ENCODE measurements at places on chromosomes 7 and 10.

GRCh38 chr7:153034791-153035190 is 275.2 kb downstream of the ACTR3B start:
- DNase-seq, result no peak

- DNase-seq, result peak; percentile 98
Observed at GRCh38 chr7:41579961-41580935, 122.6 kb downstream of the INHBA start.

DNA sequence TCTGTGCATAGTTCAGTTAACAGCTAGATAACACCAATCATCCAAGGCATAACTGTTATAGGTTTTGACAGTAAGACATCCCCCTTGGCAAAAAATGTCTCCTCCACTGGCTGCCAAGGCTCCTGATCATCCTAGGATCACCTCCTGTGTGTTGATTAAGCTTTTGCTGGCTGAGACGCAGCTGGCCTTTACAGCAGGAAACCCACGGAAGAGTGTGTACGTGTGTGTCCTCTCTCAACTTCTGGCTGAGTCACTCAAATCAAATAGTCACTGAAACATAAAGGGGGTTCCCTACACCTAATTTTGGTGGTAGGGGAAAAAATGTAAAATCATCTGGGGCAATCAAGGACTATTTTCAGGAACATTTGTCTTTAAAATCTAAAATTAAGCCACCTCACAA is 208.8 kb downstream of the CTNNA3 start:
- no peak for DNase-seq

GRCh38 chr7:123961771-123962170 is 36.7 kb downstream of the SPAM1 start:
- peak; percentile 88 for DNase-seq

GRCh38 chr10:10527861-10528562 is 489.7 kb upstream of the CELF2 start:
- DNase-seq, result no peak

DNA sequence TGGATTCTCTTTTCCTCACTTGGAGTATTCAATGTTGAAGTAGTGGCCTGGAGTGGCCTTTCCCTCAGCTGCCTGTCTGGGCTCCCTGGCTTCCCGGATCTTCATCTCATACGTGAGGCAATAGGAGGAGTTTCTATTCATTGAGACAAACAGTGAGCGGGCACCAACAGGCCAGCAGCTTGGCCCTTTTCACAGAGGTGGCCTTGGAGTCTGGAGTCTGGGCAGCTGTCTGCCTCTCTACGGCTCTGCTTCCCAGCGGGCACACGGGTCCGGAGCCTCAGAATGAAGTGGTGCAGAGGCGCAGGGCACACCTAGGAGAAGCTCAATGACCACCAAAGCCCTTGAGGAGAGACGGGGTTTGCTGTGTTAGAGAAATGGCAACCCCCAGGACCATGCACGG is 169.4 kb downstream of the CCDC3 start:
- no peak for DNase-seq

DNA sequence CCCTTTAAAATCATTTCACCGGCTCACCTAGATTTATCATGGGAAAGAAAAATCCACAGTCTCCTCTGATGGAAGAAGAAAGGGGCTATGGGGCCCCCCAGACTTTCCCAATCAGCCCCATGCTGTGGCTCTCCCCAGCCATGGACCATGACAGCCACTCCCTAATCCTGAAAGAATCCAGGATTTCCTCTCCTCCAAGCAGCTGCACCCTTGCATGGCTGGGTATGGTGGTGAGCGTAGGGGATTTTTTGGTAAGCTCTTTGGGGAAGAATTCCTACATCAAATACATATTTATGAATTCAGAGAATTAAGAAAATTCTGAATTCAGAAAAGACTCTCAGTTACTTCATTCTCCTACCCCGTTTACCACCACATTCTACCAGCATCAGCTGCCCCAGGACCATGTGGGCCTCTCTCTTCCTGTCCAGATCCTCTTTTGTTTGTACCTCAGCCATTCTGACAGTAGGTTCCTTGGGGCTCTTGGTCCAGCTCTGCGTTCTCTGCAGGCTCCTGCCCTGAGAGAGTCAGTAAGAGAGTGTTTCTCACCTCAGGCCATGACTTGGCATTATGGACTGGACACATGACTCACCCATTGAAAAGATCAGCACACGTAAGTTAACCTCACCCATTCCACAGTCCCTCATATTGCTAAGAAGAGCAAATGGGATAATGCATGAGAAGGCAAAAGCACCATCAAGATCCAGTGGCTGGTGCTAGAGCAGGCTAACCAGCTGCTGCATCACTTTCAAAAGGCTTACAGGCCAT is 337.8 kb downstream of the ELMO1 start:
- DNase-seq, result no peak

- no peak for DNase-seq
Observed at GRCh38 chr10:8325024-8325980, 270.8 kb downstream of the GATA3 start.

DNA sequence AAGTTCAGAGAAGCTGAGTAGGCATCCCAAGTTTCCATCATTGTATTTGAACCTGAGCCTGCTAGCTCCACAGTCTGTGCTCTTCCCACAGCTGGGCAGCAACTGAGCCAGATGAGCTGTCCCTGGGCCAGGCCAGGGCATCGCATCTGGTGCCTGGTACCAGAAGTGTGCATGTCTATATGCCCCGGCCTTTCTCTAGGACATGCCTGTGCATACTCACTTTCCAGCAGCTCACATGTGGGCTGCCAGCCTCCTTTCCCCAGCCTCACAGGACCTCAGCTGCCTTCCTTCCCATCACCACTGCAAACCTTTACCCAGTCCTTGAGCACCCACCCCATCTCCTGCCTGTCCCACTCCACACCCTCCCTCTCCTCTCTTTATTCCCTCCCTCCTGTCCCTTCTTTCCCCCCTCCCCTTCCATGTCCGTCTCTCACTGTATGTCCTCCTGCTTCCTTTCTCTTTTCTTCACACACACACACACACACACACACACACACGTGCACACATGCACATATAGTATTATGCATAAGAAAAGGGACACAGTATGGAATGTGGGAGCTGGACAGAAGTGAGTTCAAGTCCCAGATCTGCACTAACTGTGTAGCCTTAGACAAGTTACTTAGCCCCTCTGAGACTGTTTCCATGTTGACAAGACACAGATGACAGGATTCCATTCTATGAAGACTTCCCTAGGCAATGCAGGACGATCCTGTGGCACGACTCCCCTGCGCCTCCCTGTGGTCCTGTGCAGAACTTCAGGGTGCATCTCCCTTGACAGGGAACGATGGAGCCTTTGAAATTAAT is 10.9 kb downstream of the CDHR1 start:
- peak; percentile 41 for DNase-seq

DNA sequence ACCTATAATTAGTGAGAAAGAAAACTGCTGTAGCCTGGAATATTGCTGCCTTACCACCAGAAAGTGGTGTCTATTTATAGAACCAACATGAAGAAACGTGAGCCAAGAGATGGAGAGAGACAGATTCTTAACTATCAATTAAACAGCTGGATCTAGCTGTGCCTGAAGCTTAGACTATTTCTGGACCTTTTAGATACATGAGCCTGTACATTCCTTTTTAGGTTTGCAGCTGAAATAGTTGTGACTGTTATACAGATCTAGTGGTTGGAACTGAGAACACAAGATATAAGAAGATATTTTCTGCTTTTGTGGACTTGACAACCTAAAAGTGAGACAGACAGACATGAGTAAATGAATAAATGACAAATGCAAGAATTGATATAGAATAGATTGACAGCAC is 73.4 kb downstream of the CDK14 start:
- DNase-seq, result no peak

DNA sequence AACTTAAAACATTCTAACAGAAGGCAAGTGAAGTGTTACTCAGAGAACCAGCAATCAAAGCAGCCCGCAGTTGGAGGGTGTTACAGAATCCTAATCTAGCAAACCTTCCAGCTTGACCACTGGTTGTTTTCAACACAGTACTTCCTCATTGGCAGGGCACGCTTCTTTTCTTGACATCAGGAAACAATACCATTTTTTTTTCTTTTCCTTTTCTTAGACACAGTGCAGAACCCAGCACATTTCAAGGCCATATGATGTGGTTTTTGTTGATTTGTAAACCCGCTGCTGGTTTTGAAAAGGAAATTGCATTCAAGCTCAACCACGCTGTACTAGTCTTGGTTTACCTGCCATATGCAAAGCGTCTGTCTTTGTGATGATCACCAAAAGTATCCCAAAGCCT is 33.4 kb downstream of the RHOBTB1 start:
- no peak for DNase-seq

DNA sequence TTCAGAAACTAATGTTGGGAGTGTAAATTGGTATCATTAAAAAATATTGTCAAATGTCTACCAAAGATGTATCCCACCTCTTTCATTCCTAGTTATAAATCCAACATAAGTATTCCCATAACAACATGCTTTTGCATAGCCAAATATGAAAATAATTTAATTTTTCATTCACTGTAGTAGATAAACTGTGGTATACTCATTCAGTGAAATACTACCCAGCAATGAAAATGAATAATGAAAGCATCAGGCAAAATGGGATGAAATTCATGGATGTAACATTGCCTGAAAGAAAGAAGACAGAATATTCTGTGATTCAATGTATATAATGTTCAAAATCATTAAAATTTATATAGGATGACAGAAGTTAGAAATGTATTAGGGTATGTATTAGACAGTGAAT is 629.0 kb upstream of the MBL2 start:
- DNase-seq, result no peak

DNA sequence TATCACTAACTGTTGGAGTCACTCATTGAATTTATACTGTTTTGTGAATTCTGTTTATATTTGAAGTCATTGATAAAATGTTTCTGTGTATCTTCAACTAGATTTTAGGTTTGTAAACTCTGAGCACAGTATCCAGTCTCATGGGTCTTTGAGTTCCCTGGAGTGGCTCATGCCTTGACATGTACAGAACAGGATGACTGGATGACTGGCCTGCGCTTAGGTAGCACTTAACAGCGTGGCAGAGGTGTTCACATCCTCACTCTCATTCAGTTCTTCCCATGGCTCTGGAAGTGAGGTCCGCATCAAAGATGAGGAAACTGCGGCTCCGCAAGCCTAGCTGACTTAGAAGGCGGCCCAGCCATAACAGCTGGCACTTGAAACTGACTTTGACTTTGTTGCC is 576.9 kb downstream of the SUGCT start:
- no peak for DNase-seq

- DNase-seq, result peak; percentile 12
Observed at GRCh38 chr7:920351-921070, 34.0 kb downstream of the ADAP1 start.

DNA sequence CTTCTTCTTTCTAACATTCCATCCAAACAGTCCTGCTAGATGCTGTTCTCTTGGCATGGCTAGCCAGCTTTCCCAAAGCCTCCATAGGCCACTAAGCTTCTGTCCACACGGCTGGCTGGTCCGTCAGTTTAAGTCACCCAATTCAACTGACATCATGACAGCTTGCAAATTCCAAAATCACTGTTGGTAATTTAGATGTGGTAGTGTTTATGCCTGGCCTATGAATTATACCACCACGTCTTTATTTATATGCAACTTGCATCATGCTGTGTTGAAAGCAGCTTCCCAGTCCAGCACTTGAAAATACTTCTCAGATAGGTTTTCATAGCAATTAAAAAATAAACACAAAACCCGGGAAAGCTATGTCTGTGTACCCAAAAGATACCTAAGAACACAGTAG is 2.2 kb upstream of the VIM start:
- no peak for DNase-seq

DNA sequence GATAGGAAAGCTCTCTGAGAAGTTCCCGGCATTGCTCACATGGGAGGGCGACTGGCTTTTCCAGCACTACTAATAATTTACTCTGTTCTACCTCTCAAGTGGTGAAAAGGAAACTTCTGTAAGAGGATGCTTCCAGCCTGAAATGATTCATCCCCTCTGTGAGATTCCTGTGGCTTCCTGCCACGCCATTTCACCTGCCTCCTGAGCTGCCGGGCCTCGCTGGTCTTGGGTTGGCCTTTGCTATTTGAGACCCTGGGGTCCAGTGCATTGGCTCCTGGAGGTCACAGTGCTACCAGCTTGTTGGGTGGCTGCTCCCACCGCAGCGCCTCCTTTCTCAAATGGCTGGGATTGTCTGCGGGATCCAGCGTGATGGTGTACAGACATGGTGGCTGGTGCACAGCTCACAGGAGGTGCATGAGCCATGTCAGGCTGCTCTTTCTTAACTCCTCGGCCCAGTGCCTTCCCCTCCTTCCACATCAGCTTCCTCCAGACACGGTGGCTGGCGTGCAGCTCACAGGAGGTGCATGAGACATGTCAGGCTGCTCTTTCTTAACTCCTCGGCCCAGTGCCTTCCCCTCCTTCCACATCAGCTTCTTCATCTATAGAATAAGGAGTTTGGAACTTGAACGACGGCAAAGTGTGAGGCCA is 42.9 kb upstream of the PCBD1 start:
- DNase-seq, result peak; percentile 90

DNA sequence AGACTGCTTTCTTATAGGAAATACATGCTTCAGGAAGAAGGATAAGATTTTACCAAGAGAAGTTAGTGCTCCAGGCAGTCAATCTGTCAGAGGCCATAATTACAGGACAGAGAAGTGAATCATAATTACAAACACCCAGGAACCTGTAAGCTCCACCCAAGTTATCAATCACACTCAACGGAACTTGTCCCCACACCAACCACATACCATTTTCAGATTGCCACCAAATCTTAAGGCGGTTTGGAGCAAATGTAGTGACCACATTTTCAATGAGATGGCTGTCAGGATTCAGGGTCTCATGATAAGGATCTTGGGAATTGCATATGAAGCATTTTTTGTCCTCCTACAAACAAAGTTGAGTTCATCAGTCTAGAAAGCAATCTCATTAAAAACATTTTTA is 4.8 kb downstream of the LAMB1 start:
- peak; percentile 82 for DNase-seq

- no peak for DNase-seq
Observed at GRCh38 chr7:50310361-50310760, 5.8 kb downstream of the IKZF1 start.

GRCh38 chr10:118901906-118902305 is 127.6 kb upstream of the NANOS1 start:
- no peak for DNase-seq

DNA sequence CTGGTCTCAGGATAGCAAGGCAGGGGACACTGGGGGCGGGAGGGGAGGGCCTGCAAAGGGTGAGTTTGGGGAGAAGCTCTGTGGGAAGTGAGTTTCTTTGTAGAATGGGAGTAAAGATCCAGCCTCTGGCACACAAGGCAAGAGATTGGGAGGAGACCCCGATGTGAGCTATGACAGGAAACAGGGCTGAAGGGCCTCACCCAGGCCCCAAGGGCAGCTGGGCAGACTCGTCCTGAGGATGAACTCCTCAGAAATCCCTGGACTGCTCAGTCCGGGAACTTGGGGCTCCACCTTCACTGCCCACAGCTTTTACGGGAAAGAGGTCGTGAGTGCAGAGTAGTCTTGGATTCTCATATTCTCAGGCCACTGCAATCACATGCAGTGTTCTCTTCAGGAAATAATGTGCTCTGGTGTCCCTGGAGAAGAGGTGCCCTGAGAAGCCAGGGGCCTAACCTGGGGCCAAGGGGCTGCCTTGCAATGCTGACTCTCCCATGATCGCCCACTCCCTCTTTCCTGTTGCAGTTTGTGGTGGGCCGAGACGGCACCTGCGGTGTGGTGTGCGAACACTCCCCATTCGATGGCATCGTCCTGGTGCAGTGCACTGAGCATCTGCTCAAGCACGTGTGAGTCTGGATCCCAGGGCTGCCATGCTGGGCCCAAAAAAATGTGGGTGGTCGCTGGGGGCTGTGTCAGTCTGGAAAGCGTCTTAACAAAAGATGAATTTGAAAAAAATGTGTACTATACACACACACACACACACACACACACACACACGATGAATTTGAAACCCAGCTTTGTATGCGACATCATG is 31.3 kb upstream of the C10orf53 start:
- DNase-seq, result no peak

All from A172 (cell line).